ENCODE measurements at places on chromosomes 11 and 22.

DNA sequence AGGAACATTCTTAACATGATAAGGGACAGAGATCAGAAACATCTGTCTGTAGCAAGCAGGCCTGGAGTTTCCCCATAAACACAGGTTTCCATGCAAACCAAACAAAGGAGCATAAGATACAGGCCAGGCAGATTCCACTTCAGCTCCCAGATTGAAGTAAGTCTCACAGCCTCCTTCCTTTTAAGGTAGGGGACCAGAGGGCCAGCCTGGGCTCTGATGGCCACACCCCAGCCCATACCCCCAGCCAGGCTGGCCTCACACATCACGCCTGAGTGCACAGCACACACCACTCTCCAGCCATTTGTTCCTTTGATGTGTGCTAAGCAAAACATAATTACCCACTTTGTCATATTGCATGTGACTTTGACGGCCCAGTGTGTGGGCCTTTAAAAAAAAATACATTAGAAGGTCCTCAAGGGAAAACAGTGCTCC, 518.7 kb downstream of the NTM start:
- DNase-seq = no peak

GRCh38 chr11:75468534-75469340, 35.7 kb upstream of the KLHL35 start:
- no peak for DNase-seq

DNA sequence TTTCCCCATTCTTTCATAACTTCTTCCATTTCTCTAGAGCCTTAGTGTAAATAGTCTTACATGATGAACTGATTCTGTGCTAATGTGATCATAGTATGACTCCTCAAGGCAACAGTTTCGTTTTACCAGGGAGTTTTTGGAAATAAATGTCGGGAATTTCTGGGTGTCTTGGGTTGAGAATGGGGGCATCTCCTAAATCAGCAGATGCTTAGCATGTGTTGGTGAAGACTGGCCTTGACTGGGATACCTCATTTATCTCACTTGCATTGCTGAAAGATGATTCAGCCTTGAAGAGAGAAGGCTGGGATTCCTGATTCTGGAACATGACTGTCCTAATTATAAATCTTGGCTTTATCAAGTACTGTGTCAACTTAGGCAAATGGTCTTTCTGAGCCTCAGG, 115.7 kb upstream of the C11orf87 start:
- no peak for DNase-seq

DNA sequence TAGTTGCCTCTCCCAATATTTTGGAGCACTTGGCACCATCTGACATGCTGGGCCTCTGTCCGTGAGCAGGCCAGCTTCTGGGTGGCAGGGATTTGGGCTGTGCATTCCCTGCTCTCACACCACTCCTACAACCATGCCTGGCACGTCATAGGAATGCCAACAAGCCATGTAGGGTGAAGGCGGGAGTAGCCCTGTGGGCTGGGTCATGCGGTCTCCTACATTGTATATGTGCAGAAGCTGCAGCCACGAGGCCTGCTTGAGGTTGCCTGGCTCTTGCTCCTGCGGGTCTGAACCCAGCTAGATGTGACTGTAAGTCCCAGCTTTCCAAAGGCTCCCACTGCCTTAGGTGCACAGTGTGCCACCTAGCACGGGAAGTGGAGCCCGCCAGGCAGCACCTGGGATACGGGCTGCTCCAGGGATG, 14.5 kb downstream of the MYEOV start:
- DNase-seq = no peak

GRCh38 chr11:17635551-17635938, 83.8 kb upstream of the MYOD1 start:
- DNase-seq = no peak

GRCh38 chr11:110337570-110338193, 41.3 kb upstream of the RDX start:
- peak; percentile 79 for DNase-seq

GRCh38 chr11:61949169-61950034, 749 bp upstream of the BEST1 start:
- DNase-seq = peak; percentile 57

GRCh38 chr22:27474112-27474571, 327.4 kb downstream of the MN1 start:
- no peak for DNase-seq

DNA sequence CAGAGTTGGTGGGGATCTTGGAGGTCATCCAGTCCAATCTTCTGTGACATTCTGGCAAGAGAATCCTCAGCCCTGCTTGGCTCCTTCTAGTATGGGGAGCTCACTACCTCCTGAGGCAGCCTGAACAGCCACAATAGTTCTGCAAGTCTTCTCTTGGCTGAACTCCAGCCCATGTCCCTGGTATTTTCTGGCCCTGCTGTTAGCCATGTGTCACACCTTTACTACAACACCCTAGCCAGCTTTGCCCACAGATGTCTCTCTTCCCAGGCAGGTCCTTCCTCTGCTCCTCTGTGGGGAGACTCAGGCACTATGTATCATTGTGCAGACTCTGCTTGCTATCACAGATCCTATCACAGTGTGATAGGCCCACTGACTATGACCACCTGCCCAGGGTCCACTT, 297.7 kb downstream of the CTTN start:
- DNase-seq = no peak

DNA sequence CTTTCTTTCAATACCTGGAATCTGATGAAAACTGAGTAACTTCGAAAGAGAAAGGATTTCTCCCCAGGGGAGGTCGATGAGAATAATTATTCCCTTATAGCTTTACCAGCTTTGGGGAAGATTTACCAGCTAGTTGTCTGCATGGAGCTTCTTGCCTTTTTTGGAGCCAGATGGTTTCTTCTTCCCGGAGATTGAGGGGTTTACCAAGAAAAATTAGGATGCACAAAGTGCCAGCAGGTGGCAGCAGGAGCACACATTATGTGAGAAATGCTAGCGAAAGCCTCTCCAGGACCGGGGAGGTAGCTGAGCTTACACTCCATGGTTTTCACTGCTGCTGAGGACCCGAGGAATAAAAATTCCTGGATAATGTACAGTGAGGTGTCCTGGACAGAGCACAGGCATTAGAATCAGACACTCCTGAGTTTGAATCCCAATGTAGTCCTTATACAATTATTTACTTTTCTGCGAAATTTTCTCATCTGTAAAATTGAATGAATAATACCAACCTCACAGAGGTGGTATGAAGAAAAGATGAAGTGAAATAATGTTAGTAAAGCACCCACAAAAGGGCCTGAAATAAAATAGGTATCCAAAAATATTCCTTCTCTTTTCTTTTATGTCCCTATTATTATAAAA, 46.0 kb upstream of the PARVA start:
- peak; percentile 81 for DNase-seq
